ENCODE measurements at places on chromosomes 6 and 20.
A peak's percentile ranks its signal among the peaks of the same experiment; 100 is the strongest.

DNA sequence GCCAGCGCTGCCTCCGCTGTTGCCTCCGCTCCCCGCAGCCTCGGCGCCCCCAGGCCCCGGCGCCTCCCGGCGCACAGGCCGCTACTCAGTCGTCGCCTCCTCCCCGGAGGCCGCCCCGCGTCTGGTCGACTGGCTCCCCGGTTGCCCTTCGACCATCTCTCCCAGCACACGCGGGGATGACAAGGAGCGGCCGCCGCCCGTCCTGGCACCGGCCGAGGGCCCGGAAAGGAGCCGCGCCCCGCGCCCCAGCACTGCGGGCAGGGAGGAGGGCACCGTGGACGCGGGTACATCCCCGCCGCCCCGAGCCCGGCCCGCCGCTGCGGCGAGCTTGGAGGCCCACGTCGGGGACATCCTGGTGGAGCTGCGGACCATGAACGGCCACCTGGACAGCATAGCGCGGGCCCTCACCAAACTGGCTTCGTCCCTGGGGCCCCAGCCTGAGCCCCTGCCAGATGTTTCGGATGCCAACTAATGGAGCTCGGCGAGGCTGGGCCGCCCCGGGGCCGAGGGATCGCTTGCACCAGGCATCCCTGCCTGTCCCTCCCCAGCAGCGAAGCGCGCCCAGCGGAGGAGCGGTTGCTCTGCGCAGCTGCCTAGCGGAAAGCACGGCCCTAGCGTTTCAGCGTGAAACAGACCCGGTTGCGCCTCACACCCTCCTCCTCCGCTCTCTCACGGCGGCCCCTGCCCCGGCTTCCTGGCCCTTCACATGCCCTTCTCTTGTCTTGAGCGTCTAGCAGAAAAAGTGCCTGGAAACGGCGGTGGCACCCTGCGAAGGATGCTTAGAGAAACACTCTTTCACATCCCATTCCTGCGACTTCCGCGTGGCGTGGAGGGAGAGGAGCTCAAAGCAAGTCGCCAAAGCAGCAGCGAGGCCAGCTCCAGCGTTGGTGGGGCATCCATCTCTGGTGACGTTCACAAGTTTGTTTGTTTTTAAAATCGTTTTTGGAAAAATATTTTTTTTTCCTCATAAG is 285.8 kb upstream of the SUPT3H start:
- DNase-seq = no peak

DNA sequence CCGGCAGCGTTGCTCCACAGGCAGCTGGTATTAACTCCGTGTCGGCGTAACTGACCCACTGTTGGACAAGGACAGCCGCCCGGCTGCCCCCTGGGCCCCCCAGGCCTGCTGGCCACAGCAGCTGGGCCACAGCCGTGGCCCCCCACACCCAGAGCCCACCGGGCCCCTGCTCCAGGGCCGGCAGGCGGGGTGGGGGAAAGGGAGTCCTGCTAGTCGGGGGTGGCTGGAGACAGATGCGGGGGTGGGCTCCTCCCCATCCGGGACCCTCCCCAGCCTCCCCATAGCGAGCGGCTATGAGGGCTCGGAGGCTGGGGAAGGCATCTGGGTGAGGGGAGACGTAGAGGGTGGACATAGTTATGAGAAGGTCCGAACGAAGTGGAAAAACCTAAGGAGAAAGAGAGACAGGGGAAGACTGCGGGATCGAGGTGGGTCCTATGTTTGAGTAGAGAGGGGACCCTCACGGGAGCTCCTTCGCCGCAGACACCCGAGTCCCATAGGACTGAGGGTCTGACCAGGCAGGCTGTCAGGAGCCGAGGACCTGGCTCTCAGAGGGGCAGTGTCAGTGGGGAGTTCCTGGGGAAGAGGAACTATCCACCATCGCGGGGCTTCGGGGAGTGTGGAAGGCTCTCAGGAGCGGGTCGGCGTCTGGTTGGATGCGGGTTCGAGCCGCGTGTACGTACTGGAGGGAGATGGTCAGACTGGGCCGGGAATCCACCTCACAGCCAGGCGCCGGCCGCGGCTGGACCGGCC is 511 bp downstream of the VARS1 start:
- DNase-seq = no peak

DNA sequence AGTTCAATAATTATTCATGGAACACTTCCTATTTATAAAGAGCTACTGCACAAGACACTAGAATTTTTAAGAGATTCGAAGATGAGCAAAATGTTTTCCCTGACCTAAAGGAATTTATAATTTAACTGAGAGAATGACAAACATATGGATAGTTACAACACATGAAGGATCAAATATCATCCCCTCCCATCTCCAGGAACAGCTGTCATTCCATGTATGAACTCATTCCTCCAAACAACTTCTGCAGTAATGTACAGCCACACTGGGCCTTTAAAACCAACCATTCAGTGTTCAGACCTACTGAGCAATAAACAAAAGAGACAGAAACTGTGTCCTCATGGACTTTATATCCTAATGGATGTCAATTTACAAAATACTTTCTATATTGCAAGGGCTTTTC is 87.8 kb downstream of the KIF16B start:
- no peak for DNase-seq

DNA sequence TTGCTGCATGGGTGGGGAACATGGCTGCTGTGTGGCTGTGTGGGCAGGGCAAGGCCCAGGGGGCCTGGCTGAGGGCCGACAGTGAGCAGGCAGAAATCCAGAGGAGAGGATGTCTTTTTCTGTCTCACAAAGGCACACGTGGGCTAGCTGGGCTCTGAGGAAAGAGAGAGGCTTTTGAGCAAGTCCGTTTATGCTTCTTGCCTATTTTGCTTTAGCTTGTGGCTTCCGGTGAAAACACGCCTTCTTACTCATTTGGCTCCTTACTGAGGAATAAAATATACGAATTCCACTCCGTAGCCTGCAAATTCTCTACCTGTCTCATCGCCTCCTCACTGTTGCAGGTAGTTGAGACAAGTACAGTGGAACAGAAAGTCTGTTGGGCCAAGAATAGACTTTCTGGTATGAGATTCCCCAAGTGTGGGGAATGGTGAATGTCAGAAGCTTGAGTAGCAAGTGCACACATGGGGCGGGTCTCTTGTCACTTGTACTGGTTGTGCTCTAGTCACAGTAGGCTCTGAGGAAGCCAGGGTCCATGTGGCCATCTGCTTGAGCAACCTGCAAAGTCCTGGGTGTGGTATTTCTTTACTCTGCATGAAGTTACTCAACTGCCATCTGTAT is 28.4 kb downstream of the WRNIP1 start:
- DNase-seq = no peak

DNA sequence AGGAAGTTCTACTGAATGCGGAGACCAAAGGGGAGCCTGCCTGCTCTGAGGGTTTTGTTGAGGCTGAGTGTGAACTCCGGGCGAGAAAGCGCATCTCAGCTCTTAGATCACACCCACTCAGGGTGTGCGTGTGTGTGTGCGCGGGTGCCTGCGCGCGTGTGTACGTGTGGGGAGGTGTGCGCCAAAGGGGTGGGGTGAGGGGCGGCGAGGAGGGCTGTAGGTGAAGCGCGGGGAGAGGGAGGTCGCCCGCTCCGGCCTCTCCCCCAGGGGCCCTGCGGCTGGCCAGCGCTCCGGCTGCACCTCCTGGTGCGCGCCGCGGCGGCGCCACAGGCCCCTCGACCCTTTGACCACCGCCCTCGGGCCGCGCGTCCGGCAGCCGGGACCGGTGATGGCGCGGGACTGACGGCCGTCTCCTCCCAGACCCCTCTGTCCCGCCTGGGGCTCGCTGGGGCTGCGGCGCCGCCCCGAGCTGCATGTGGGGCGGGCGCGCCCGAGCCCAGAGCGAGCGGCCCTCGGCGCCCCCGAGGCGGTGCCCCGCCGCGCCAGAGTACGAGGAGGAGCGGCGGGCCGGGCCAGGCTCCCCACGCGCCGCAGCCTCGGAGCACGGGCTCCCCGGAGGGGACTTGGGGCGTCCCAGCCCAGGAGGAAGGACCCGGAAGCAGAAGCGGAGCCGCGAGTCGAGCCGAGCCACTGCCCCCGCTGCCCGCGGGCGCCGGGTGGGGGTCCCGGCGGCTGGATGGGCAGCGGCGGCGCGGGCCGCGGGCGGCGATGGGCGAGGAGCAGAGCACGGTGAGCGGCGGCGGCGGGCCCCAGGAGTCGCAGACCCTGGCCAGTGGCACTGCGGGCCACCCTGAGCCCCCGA is at the start of gene RNF217:
RNF217 (plus strand) TSS at position 661 of the 862 bp plus-strand sequence; CDS start at position 769, 108 bp downstream.
- peak; percentile 32 for DNase-seq

DNA sequence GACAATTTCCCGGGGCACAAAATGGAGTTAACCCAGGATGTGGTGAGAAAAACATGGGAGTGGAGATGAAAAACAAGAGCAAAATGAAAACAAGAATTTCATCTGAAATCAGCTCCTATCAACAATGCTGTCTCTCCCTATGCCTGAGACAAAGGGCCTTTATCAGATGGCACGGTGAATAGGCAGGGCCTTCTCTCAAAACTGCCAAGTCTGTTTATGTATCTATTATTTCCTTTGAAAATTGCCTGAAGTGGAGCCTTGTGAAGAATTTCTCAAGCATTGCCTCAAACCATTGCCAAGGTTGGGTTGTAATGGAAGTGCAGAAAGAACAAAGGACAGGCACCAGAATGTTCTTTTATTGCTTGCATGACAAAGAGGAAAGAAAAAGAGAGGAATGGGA is 74.7 kb downstream of the BTBD3 start:
- DNase-seq = no peak

- no peak for DNase-seq
These were observed 672 bp upstream of the UBE2V1 start for GRCh38 chr20:50113420-50114224.

GRCh38 chr6:107877968-107878367 is 53.9 kb upstream of the SCML4 start:
- DNase-seq = no peak

- DNase-seq = no peak
These were observed at the start of gene GTSF1L for GRCh38 chr20:43726811-43727338. Gene GTSF1L, minus strand, starts transcription at chr20:43727002. Its CDS starts 308 bp downstream, at chr20:43726694.

- no peak for DNase-seq
These were observed 1142.8 kb upstream of the EYS start for GRCh38 chr6:66849843-66850242.

- no peak for DNase-seq
These were observed 1.3 kb downstream of the SLC22A16 start for GRCh38 chr6:110475066-110475653.

DNA sequence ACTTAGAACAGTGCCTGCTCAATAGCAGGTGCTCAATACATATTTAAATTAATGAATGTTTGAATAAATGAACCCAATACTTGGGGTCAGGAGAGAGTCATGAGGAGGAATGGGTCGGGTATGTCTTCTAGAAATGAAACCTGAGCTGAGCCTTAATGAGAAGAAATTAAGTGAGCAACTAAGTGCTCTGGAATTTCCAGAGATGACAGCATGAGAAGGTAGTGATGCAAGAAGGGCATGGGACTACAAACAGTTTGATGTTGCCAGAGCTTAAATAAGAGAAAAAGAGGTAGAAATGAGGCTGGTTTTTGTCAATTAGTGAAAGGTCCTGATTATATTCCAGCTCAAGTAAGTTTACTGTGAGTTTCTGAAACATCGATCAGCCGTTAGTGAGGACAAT is 82.9 kb downstream of the PDE10A start:
- DNase-seq = no peak

- no peak for DNase-seq
These were observed 77.7 kb downstream of the FOXC1 start for GRCh38 chr6:1687402-1687801.

GRCh38 chr6:163782436-163783003 is 368.0 kb downstream of the QKI start:
- no peak for DNase-seq

DNA sequence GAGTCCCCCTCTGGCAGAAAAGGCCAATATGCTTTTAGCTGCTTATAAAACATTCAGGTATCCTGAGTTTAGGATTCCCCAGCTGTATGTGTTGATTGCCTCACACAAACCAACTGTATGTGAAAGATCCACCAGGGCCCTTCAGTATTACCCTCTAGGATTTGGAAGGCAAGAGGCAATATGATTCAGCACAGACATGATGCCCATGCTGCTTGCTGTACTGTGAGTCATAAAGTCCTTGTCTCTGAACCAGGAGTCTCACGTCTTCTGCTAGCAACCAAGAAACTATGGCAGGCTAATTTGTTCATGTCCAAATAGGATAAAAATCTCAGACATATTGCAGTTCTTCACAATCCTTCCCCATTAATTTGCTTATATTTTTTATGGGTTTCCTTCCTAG is 789.2 kb upstream of the SLC35B3 start:
- DNase-seq = no peak

- no peak for DNase-seq
These were observed 513.3 kb upstream of the NOX3 start for GRCh38 chr6:155968921-155969320.

DNA sequence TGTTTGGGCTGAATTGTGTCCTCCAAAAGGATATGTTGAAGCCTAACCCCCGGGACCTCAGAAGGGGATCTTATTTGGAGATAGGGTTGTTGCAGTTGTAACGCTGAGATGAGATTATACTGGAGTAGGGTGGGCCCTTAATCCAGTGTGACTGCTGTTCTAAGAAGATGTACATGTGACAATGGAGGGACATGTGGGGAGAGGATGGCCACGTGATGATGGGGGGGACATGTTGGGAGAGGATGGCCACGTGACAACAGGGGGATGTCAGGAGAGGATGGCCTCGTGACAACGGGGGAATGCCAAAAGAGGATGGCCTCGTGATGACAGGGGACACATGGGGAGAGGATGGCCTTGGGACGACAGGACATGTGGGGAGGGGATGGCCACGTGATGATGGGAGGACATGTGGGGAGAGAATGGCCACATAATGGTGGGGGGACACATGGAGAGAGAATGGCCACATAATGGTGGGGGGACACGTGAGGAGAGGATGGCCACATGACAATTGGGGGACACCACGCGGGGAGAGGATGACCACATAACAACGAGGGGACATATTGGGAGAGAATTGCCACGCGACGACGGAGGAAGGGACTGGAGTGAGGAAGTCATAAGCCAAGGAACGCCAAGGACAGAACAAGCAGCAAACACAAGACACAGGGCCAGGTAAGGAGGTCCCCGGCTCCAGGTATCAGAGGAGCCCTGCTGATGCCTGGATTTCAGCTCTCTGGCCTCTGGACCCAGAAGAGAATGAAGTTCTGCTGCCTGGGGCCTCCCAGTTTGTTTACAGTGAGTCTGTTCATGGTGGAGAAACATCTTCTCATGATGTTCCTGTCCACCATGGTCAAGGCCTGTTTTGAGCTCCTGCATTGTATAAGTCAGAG is 29.2 kb downstream of the SYNJ2 start:
- no peak for DNase-seq

DNA sequence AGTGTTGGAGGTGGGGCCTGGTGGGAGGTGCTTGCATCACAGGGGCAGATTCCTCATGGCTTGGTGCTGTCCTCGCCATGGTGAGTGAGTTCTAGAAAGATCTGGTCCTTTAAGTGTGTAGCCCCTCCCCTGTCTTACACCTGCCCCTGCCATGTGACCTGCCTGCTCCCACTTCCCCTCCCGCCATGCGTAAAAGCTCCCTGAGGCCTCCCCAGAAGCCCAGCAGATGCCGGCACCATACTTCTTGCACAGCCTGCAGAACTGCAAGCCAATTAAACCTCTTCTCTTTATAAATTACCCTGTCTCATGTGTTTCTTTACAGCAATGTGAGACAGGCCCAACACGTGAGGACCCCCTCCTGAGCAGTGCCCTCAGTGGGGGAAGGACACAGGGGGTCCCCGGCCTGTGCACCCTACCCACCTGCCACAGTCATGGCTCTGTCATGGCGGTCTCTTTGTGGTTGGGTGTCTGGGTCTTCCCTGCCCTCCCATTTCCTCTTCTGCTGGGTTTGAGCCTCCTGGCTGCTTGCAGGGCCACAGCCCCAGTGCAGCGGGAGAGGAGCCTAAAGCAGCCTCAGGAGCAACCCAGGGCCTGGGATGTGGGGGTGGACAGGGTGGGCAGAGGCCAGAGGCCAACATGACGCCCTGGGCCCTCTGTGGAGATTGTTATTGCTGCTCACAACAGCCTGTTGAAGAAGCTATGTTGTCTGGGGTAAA is 87.2 kb upstream of the QKI start:
- no peak for DNase-seq

Data from NCI-H1105 (cell line).